H9 (cell line): ENCODE measurements at places on chromosomes 2 and 18.

DNA sequence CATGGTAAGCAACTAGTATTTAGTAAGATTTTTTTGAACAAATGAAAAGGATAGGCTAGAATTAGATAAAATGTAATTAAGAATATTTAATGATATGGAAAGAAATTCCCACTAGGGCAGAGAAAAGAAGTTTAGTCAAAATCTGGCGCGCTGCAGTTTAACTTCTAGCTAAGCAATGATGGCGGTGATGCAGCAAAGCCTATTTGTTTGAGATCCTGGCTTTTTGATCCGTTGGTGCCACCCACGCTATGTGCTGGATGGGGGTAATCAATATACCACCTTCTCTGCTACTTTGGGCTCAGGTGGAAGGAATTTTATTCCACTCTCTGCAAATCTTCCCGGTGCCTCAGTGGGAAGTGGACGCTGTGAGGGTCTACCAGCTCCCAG is 421 bp upstream of the FAM171B start:
- H3K4me3 ChIP-seq = peak overlapping the region; percentile 94
- no peak for DNase-seq
- no peaks in the 10 kb centered on the region for H3K36me3 ChIP-seq
- peaks cover 3% of the 10 kb centered on the region for H3K4me1 ChIP-seq

DNA sequence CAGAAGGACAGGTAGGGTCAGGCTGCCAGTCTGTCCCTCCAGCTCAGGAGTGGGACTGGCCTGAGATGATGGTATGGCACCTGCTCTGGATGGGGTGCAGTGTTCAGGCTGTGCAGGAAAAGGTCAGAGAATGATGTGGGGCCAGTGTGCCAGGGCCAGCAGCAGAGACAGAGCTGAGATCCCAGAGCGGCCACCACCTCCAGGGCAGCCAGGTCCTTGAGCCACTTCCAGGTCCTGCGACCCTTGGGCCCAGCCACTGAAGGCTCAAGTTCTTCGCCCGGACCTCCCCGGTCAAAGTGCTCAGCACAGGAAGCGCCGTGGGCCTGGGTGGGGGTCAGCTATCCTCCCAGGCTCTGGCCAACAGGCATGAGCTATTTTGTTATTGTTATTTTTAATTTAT is 12.1 kb upstream of the ARMC9 start:
- H3K27me3 ChIP-seq = no peaks in the 10 kb centered on the region
- no peak overlapping the region for H3K4me3 ChIP-seq
- peaks cover 4% of the 10 kb centered on the region; the same call in 1 of the 2 replicates for H3K4me1 ChIP-seq
- no peak overlapping the region for H3K27ac ChIP-seq
- DNase-seq = no peak

GRCh38 chr2:23756593-23757292 is 170.2 kb downstream of the ATAD2B start:
- H3K4me1 ChIP-seq = no peaks in the 10 kb centered on the region
- H3K4me3 ChIP-seq = no peak overlapping the region
- H3K27ac ChIP-seq = no peak overlapping the region
- DNase-seq = no peak

DNA sequence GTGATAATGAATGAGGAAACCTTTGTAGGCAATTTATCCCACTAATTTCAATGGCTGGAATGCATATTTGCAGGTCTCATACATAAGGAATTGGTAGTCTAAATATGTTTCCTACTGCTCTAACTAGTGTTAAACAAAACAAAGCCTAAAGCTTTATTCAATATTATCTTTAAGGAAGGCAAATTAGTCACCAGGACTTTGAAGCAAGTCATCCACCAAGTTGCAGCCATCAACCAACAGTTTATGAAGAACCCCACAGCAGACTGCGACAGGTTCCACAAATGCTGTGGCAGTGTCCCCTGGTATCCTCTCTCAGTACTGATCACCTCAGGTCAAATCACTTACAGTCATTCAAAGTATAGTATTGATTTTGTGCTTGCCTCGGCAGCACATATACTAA is 181.5 kb upstream of the ZFP36L2 start:
- no peaks in the 10 kb centered on the region for H3K36me3 ChIP-seq
- no peaks in the 10 kb centered on the region; the same call in 1 of the 2 replicates for H3K4me1 ChIP-seq
- DNase-seq = no peak
- no peak overlapping the region for H3K4me3 ChIP-seq
- no peaks in the 10 kb centered on the region for H3K27me3 ChIP-seq

DNA sequence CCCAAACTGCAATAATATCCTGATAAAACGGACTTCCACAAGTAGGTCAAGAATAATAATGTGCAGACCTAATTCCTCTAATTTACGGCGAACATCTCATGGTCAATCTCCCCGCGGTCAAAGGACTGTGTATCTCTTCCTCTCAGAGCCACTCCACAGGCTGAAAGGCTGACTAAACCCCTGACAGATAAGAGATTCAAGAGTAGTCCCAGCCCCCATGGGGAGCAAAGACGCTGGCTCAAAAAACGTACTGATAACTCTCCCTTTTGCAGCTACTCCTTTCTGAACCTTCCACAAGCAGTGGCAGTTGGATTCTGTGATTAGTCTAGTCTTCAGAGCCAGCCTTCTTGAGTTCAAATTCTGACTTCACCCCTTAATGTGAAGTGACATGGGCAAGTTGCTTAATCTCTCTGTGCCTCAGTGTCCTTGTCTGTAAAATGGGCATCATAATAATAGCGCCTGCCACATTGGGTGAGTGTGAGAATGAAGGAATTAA is 19.7 kb upstream of the IL18R1 start:
- no peaks in the 10 kb centered on the region for H3K36me3 ChIP-seq
- no peaks in the 10 kb centered on the region for H3K4me1 ChIP-seq
- H3K4me3 ChIP-seq = no peak overlapping the region
- DNase-seq = no peak

- H3K27ac ChIP-seq = no peak overlapping the region
- no peaks in the 10 kb centered on the region for H3K36me3 ChIP-seq
- no peak for DNase-seq
- no peaks in the 10 kb centered on the region for H3K4me1 ChIP-seq
- peaks cover 6% of the 10 kb centered on the region; the same call in 1 of the 2 replicates for H3K27me3 ChIP-seq
Measured at GRCh38 chr2:177669625-177670330, 277.2 kb downstream of the AGPS start.

DNA sequence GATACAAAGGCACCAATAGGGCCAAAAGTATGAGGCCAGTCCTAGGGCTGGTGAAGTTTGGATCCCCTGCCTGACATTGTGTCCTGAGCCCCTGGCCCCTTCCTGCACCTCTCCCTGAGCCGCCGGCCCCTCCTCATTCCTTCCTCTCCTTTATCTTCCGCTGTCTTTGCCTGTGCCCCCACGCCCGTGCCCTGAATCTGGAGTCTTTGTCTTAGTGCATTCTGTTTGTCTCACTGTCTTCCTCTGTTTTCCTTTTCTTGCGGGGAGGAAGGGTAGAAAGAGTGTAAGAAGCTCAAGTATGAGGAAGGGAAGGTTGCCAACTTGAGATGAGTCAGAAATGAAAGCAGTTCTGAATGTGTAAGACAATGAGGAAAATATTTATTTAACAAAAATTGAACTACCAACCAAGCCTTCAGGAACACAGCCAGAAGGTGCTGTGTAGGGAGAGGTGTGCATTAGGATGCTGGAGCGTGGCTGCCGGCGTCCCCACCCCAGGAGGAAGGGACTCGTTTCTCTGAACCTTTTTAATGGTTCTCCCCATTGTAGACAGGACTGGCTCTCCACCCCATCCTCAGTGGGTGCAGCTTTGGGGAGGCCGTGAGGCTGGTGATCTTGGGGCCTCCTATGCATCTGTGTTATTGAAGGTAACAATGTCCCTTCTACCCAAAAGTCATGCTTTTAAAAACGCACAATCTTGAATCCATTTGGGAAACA is 133.1 kb downstream of the NEDD4L start:
- H3K4me1 ChIP-seq = no peaks in the 10 kb centered on the region; the same call in 1 of the 2 replicates
- H3K27ac ChIP-seq = no peak overlapping the region
- H3K4me3 ChIP-seq = no peak overlapping the region
- DNase-seq = no peak

DNA sequence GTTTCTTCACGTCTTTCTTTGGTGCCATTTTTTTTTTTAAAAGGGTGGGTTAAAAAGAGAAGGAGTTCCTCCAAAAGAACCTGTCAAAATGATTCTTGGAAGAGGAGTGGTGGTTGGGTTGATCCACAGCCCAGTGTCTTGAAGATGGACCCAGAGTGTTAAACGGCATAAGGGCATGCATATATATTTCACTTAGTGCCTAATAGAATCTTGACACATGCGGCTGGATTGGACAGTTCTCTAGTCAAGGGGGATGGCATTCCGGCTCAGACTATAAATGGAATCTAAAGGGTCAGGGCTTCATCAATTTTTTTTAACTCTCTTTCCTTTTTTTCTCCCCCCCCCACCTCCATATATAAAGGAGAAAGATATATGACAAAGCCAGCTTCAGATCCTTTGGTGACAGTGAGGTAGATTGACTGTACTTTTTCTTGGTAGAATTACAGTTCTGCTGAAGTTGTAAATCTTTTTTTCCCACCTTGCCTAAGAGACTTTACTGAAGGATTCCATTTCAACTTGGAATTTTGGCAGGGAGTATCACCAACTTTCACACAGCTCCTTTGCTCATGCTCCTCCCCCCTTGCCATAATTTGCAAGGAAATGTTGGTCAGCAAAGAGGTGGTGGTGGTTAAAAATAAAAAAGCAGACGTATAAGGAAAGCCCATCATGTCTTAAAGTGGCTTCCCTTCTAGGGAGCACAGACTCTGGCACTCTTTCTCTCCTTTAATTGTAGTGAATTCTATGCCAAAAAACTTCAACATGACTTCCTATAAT is at the start of gene MYL1:
TSS of gene MYL1 (minus strand) at position 160 of the 774 bp plus-strand sequence. CDS start at position 28, 132 bp downstream.
- no peaks in the 10 kb centered on the region for H3K27me3 ChIP-seq
- no peaks in the 10 kb centered on the region for H3K4me1 ChIP-seq
- no peak for DNase-seq
- no peak within 1 kb of the TSS for H3K4me3 ChIP-seq

GRCh38 chr2:64792995-64793639 is 139.4 kb upstream of the SERTAD2 start:
- no peaks in the 10 kb centered on the region for H3K4me1 ChIP-seq
- no peaks in the 10 kb centered on the region for H3K36me3 ChIP-seq
- H3K27ac ChIP-seq = no peak overlapping the region
- no peak overlapping the region for H3K4me3 ChIP-seq

- no peak for DNase-seq
- H3K27me3 ChIP-seq = no peaks in the 10 kb centered on the region
Measured at GRCh38 chr2:108082978-108083377, 96.7 kb downstream of the SLC5A7 start.
